Activated CD4-positive, alpha-beta T cell treated with anti-CD3 and anti-CD28 coated beads, Interleukin-2, amount 10 ng/mL, durations not matched to agents 24 days and 14 days (primary cell): ENCODE measurements at places on chromosomes 7 and 10. TPM values are rescaled to one million over a fixed set of nuclear protein-coding genes. Genes with fewer than 3 reads are reported as not detected.

- no peak overlapping the region for H3K27ac ChIP-seq
- H3K27me3 ChIP-seq = no peaks in the 10 kb centered on the region
- peaks cover 36% of the 10 kb centered on the region for H3K4me1 ChIP-seq
- no peak for DNase-seq
- H3K4me3 ChIP-seq = no peak overlapping the region
- peaks cover 21% of the 10 kb centered on the region for H3K36me3 ChIP-seq
These were observed 20.5 kb downstream of the CCSER2 start for GRCh38 chr10:84348860-84349259.

- H3K27me3 ChIP-seq = no peaks in the 10 kb centered on the region
- H3K4me3 ChIP-seq = no peak overlapping the region
- no peak for DNase-seq
- H3K27ac ChIP-seq = no peak overlapping the region
These were observed 103.1 kb downstream of the GSAP start for GRCh38 chr7:77313085-77313484.

DNA sequence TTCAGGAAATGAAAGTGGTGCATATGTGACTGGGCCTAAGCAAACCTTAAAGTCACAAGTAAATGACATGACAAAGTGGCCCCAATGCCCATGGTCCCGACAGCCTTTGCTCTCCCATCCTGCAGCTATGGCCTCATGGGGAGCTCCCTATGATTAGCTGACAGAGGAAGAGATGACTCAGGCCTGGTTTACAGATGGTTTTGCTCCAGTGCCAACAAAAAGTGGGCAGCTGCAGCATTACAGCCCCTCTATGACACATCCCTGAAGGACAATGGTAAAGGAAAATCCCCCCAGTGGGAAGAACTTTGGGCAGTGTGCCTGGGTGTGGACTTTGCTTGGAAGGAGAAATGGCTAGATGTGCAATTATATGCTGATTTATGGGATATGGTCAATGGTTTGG lies 105.1 kb upstream of the ADCY1 start:
- H3K27me3 ChIP-seq = peaks cover 11% of the 10 kb centered on the region
- no peaks in the 10 kb centered on the region for H3K4me1 ChIP-seq
- no peaks in the 10 kb centered on the region for H3K36me3 ChIP-seq
- DNase-seq = no peak

DNA sequence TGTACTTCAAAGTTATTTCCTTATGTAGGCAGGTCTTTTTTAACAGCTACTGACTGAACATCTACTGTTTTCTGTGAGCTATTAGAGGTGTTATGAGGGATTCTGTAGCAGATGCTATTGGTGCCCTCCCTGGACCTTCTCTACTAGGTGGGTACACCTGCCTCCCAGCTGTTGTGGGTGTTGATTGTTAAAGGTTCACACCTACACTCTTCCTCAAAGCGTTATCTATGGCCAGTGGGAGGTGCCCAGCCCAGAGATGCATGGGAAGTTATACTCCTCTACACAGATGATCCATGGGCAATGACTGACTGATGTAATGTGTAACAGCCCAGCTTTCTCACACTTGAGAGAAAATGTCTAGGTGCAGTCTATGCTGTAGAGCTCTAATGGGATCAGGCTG lies 127.7 kb downstream of the PRKG1 start:
- no peaks in the 10 kb centered on the region for H3K4me1 ChIP-seq
- no peaks in the 10 kb centered on the region for H3K36me3 ChIP-seq
- no peaks in the 10 kb centered on the region for H3K27me3 ChIP-seq
- H3K27ac ChIP-seq = no peak overlapping the region

- no peak overlapping the region for H3K4me3 ChIP-seq
- peaks cover 29% of the 10 kb centered on the region for H3K27me3 ChIP-seq
- H3K27ac ChIP-seq = no peak overlapping the region
- no peak for DNase-seq
- H3K4me1 ChIP-seq = no peaks in the 10 kb centered on the region
These were observed 97.5 kb upstream of the MGMT start for GRCh38 chr10:129369566-129369965.

KMT2C gene
- 59.4 and 68.4 TPM in 2 replicates for total RNA-seq
